ENCODE measurements at places on chromosomes 3 and 15.
A peak's percentile ranks its signal among the peaks of the same experiment; 100 is the strongest.

DNA sequence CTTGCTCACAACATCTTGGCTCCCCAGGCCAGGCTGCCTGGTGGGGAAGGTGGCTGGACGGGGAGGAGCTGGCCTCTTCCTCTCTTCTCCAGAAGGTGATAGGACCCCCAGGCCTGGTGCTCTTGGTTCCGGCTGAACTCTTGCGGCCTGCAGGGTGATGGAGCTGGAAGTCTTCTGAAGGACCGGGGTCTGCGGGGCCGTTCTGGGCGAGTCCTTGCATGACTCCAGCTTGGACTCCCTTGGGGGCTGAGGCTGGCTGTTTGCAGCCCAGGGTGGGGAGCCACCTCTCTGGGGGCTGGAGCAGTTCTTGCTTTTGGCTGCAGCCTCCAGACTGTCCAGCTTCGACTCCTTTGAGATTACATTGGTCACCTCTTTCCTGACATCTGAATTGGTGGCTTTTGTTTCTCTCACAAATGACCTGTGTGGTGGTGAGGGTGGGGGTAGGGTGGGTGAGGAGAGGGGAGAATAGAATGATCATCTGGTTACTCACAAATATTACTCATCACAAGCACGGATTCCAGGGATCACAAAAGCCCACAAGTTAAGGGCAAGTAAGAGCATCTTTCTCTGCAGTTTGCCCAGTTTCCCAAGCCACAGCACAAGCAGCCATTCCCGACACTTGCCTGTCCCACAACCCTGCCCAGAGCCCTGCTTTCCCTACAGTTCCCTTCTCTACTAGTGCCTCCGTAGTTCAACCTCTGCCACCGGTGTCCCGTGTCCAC is 149.1 kb upstream of the HACD2 start:
- DNase-seq = no peak

- DNase-seq = no peak
These were observed 37.1 kb downstream of the GJD2 start for GRCh38 chr15:34717729-34718128.

DNA sequence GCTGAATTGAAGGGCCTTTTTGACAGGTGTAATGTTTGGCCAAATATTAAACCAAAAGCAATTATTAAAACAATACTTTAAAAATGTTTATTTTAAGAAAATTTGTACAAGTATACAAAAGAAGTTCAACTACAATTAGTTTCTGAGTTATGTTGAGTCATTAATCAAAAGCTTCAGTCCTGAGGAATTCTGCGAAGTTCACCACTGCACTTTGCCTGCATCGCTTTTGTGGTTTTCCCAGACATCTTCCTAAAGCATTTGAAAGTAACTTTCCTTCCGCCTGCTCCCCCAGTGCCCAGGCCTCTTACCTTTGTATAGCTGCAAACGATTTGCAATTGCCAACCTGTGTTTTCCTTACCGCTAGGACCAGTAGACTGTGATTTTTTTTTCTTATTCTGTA is 69.5 kb downstream of the KCNAB1 start:
- DNase-seq = no peak

DNA sequence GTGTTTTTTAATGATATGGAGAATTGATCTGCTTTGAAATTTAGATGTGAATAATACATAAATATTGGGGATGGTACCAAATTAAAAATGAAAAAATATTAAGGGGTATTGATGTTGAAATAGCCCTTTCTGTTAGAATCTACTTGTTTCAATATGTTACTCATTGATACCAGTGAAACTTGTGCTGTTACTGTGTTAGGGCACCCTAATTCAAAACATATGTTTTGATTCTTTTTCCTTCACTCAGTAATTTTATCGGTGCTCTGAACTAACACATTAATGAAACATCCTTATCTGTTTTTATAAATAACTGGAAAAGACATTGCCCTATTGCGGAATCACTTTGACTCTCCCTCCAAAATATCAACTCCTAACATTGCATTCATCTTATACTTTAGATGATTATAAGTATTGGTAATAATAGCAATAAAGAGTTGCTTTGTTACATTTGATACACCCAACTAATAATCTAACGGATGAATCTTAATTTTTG is 52.0 kb upstream of the CCNB2 start:
- DNase-seq = no peak

DNA sequence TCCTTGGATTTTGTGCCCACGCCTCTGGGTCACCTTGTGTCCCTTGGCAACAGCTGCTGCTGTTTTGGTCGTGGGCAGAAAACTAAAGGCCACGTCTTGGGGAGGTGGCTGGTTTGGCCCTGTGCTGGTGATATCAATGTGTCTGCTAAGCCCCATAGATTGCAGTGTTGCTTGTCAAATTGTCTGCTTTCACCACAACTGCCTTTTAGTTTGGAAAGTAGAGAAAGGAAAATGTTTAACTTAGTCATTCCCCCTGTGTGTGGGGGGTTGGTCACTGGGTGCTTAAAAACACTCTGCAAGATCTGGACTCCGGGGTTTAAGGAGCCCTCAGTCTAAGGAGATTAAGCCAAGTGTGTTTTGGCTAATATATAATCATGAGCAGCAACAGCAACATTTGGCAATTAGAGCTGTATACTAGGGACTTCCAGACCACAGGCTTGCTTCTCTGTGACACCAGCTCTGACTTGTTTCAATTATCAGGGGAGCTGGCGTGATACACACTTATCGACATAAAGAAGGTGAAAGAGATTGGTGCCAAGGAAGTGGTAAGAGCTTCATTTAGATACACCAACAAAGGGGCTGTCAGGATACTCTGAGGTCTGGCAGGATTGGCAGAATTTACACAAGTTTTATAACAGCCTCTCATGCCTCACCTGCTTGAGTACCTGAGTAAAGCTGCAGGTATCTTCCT is 3.5 kb downstream of the SMAD3 start:
- DNase-seq = peak; percentile 39

GRCh38 chr3:159766563-159767185 is 222.0 kb upstream of the IL12A start:
- DNase-seq = no peak

- no peak for DNase-seq
These were observed 91.4 kb upstream of the TNFSF10 start for GRCh38 chr3:172614340-172615274.

- DNase-seq = peak; percentile 8
These were observed 596.7 kb downstream of the FGF12 start for GRCh38 chr3:192130534-192131132.

DNA sequence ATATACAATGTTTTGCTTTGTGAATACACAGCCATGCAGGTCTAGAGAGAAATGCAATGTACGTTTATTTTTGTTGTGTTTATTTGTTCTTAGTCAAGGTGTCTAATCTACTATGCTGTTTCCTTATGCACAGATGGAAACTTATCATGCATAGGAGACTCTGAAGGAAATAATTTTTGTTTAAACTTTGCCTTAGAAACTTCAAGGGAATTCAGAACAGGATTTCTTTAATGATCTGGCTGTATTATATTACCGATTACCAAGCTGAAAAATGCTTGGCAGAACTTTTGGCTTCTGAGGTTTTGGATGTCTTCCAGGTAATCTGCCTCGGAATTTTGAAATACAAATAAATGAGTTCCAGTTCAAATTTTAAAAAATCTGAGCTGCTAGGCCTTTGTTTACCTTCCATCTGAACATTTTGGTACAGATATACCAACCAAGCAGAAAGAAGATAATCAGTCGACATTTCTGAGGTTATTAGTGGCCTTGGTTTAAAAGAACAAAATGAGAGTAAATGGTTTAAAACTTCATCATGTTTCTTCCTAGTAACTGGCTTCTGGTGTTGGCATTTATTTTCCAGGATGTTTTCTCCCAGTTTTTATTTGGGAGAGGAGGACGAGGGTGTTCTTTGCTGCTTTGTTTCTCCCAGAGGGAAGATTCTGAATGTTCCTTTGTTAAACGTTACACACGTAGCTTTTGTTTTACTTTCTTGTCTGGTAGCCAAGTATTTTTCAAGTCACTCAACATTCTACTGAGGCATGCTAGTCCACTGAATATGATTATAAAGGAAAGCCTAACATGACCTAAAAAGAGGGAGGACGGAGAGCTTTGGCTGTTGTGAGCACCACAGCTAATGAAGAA is 421.8 kb upstream of the TBL1XR1 start:
- DNase-seq = no peak

DNA sequence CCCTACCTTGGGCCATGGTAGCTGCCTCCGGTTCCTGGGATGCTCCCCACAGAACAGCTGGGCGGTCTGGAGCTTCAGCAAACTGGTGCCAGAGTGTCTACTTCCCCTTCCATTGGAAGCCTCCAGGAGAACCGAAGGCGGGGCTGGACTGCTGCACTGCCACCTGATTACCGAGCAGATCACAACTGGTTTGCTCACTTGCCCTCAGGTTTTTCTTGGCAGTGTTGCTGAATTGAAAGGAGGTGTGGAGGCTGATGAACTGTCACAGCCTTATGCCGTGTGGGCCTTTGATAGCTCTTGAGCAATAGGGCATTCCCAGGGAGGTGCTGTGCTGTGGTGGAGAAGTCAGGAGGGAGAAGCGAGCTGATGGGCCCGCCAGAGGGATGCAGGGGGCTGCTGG is at the start of gene TGM5:
Gene TGM5, minus strand, starts transcription at position 95 of the 400 bp plus-strand sequence. Its CDS starts 79 bp downstream, at position 16.
- DNase-seq = no peak

- DNase-seq = no peak
These were observed 6.5 kb downstream of the BCHE start for GRCh38 chr3:165830746-165831145.

DNA sequence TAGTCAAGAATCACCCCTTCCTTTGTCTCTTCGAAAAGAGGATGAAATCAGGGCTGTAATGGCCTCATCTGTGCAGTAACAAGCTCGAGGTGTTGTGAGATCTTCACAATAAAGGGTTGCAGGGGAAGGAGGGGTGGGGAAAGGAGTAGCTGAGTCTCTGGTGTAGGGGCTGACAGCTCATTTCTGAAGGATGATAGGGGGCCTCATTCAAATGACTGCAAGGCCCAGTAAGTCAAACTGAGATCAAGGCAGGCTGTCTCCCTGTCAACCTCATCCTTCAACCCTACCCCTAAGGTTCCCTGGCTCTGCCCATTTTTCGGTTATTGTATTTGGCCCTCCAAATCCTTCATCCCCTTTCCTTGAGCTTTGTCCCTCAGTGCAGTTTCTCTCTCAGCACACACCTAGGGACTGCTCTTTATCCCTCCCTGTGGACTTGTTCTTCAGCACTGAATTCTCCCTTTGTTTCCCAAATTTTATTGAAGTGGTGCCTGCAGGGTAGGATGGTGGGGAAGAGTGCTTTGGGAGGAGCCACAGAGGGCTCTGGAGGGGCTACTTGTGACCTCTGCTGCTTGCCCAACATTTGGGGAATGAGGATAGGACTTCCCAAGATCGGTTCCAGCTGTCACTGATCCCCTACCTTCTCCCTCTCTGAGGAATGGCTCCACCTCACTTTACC is 38.1 kb downstream of the ZNF589 start:
- DNase-seq = no peak

DNA sequence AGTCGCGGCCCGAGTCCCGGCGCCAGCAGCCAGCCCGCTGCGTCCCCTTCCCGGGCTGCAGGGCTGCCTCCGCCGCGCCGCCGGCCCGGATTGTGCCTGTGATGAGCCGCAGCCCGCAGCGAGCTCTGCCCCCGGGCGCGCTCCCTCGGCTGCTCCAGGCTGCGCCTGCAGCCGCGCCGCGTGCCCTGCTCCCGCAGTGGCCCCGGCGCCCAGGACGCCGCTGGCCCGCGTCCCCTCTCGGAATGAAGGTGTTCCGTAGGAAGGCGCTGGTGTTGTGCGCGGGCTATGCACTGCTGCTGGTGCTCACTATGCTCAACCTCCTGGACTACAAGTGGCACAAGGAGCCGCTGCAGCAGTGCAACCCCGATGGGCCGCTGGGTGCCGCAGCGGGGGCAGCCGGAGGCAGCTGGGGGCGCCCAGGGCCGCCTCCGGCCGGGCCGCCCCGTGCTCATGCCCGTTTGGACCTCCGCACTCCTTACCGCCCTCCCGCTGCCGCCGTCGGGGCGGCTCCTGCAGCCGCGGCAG is 1.2 kb downstream of the CHST2 start:
- peak; percentile 37 for DNase-seq

DNA sequence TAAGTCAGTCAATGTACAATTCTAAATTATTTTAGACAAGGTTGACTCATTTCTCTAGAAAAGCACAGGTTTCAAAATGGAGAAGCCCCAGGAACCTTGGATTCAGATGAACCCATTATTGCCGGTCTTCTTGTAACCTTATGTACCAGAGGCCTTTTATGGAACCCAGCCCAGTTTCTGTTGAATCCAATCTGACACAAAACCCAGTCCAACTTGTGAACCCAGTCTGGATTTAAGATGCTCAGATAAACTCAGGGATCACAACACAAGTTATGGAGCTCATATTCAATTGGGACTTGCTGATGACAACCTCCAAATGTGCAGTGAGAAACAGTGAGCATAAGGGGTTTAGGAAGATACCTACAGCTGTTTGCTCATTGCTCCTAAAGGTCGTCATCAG is 16.4 kb upstream of the B4GALT4 start:
- DNase-seq = no peak

GRCh38 chr3:42804831-42805132 is 492 bp upstream of the HIGD1A start:
- DNase-seq = no peak

DNA sequence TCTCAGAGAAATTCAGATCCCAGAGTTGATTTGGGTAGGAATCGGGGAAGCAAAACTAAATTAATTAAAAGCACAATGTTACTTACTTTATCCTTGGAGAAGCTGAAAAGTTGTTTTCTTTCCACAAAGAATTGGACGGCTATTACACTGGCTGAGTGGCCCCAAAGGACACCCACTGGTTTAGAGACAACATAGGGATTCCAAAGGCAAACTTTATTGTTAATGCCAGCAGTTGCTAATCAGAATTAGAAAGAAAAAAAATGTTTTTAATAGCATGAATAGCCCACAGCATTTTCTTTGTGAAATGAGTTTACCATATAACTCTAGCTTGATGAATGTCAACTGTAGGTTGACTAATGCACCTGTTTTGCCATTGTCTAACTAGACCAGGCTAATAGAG is 51.7 kb downstream of the WDR49 start:
- no peak for DNase-seq

- no peak for DNase-seq
These were observed 273.0 kb upstream of the COL8A1 start for GRCh38 chr3:99365396-99365795.

GRCh38 chr3:158313338-158313927 is 203.5 kb downstream of the RSRC1 start:
- DNase-seq = no peak

GRCh38 chr15:69016021-69016595 is 1.6 kb downstream of the NOX5 start:
- no peak for DNase-seq

DNA sequence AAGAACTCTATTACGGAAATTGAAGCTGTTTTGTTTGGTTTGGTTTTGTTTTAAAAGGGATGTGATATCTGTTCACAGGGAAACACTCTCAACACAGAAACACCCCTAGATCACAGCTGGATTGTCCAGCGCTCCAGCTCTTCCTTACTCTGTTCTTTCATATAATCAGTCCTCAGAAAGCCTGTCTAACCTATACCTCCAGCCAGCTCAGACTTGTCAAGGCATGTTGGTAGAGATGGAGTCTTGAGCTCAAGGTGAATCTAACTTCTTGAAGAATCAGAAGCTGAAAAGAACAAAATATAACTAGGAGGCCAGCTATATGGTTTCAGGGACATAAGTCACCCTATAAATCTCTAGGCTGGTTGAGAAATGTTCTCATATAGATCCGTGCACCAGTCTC is 110.2 kb upstream of the EPHA3 start:
- no peak for DNase-seq

- DNase-seq = no peak
These were observed 86.2 kb downstream of the MEIS2 start for GRCh38 chr15:37014137-37014536.
